Activated gamma-delta T cell treated with anti-CD3 and anti-CD28 coated beads, Interleukin-2, amount 50 U/mL, for 16 hours (primary cell): ENCODE measurements at places on chromosomes 12 and 14.

DNA sequence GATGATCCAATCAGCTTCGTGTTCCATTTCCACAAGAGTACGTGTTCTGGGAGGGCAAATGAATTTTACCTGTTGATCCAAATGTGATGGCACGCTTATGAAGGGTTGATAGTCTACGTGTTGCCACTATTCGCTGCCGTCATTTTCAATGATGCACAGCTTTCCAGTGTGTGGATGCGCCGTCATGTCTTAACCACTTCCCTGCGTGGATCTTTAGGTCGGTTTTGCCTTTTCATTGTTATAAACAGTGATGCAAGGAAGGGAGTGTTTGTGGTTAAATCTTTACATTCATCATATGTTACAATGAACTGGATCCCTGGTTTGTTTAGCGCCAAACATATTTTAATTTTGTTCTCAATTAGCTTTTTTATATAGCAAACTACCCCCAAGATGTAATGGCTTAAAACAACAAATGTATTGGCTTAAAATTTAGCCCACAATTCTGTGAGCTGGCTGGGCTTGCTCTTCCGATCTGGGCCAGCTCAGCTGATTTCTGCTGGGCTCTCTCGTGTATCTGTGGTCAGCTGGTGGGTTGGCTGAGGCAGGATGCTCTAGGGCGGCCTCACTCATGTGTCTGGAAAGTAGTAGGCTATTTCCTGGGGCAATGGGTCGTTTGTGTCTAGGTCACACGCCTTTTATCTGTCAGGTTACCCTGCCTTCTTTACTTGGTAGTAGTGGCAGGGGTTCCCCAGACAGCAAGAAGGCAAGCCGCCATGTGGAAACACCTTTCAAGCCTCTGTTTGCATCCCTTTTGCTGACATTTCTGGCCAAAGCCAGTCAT is 176.7 kb downstream of the CRADD start:
- DNase-seq, result no peak

DNA sequence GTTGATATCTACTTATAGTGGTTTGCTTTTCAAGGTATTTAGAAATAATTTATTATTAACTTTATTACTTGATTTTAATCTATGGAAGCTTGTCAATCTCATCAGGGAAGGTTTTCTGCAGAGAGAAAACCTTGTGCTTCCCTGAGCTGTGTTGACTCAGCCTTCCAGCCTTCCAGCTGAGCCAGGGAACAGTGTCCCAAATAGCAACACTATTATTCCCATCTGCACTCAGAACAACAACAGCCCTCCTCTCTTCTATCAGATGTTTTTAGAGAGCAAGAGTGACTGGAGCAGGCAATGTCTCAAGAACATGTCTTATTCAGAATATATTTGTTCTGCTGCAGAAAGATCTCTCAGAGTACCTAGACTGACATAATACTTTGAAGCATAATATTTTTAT is 389.9 kb upstream of the GARIN6 start:
- no peak for DNase-seq

GRCh38 chr12:30795410-30796312 is 40.9 kb upstream of the CAPRIN2 start:
- peak; percentile 28 for DNase-seq

DNA sequence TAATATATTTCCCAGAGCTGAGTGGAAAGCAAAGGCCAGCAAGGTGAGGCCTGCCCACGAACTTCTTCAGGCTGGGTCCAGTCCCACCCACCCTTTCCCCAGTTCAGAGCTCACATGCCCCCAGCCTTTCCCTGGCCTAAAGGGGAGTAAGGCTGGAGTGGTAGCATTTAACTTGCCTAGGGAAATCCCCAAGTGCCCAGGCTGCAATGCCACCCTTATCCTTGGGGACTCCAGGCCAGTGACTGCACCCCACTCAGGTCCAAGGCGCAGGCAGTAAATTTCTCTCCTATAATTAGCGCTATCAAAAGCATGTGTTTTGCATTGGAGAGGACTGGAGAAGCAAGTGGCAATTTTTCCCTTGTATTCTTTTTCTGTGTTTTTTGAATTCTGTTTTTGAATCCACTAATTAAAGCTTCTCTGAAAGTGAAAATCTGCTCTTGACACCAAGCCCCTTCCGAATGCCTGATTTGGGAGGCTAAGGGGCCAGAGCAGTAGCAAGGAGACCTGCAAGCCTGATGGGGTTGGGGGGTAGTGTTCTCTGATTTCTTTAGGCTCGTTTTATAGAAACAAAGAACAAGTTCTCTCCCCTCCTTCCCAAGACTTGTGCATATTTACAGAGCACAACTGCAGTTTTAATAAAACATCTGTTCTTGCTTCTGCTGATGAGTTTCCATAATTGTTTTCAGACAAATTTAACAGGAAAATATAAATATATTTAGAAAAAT is 3.5 kb upstream of the HOXC6 start:
- DNase-seq, result no peak

DNA sequence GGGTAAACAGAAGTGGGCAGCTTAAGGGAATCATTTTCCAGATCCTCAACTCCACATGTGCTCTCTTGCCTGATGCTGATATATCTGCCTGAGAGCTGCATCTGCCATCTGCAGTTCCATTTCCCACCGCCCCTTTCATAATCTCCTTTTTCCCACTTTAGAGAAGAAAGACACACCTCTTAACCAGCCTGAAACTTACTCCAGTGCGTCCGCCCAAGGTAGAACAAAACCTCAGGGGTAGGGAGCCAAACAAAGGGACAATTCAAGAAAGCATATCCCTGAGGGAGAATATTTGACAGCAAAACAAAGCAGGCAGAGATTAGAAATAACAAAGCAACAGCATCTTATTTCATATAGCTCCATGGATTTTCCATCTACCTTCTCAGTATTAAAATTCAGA is 4.3 kb downstream of the MDM1 start:
- no peak for DNase-seq

- peak; percentile 17 for DNase-seq
Measured at GRCh38 chr12:27142101-27142721, 59.8 kb upstream of the C12orf71 start.

DNA sequence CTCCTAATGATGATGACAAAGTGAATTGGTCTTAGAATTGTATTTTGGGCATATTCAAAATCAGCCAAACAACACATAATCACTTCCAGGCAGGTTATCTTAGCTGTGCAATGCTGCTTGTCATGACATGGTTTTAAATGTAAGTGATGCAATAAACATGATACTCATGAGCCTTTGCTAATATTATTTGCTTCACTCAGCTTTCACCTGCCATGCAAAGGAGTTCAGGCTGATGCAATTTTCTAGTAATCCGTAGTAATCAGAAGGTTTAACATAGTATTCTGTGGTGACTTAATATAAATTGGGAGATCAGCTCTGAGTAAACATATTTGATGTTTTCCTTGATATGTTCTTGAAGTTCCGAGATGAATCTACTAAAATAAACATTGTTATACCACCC is 29.1 kb downstream of the TMEM260 start:
- no peak for DNase-seq

DNA sequence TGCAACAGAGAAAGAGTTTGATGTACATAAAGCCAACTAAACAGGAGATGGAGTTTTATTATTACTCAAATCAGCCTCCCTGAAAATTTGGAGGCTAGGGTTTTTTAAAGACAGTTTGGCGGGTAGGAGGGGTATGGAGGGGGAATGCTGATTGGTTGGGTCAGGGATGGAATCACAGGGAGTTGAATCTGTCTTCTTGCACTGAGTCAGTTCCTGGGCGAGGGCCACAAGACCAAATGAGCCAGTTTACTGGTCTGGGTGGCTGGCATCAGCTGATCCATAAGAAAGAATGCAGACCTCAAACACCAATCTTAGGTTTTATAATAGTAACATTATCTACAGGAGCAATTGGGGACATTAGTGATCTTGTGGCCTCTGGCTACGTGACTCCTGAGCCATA is 64.9 kb downstream of the RIN3 start:
- DNase-seq, result no peak

- no peak for DNase-seq
Measured at GRCh38 chr14:37027188-37027824, 145.1 kb downstream of the SLC25A21 start.

GRCh38 chr12:27911397-27911796 is 61.1 kb downstream of the PTHLH start:
- DNase-seq, result no peak
